NCI-H2171 (cell line): ENCODE measurements at places on chromosomes 1 and 21.
A peak's percentile ranks its signal among the peaks of the same experiment; 100 is the strongest.

DNA sequence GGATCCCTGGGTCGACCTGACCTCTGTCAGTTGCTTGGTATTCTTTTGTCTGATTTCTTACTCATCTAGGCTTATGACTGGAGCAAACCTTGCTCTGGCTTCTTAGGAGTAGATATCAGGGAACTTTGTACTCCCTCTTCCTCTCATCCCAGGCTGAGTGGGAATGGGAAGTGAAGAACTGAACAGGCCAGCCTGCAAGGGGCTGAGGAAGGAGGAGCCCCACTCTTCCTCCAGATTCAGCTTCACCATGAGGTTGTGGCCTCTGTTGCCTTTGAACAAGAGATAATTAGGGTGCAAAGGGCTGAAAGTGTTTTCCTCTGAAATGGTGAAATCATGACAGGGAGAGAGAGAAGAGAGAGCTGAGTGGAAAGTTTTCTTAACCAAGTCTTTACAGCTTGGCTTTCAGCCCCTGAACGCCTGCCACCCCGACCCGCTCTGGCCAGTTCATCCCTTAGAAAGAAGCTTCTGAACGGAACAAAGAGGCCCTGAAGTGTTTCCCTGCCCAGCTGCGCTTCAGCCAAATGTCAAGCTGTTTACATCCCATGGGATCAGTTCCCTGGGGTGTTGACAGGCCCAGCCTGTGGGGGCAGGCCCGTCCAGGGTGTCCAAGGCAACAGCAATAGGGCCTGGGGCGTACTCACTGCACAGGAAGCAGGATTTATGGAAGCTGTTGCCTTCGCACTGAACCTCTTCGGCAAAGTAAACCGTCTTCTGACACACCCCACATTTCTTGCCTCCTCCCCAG is 11.2 kb downstream of the CSRP1 start:
- peak; percentile 24 for DNase-seq

- DNase-seq: no peak
Measured at GRCh38 chr1:230334447-230334837, 91.7 kb downstream of the PGBD5 start.

- no peak for DNase-seq
Measured at GRCh38 chr1:24709791-24710441, 35.3 kb upstream of the CLIC4 start.

- DNase-seq: no peak
Measured at GRCh38 chr1:243287123-243287460, 31.3 kb downstream of the SDCCAG8 start.

- no peak for DNase-seq
Measured at GRCh38 chr1:93585059-93585966, 96.3 kb downstream of the BCAR3 start.

DNA sequence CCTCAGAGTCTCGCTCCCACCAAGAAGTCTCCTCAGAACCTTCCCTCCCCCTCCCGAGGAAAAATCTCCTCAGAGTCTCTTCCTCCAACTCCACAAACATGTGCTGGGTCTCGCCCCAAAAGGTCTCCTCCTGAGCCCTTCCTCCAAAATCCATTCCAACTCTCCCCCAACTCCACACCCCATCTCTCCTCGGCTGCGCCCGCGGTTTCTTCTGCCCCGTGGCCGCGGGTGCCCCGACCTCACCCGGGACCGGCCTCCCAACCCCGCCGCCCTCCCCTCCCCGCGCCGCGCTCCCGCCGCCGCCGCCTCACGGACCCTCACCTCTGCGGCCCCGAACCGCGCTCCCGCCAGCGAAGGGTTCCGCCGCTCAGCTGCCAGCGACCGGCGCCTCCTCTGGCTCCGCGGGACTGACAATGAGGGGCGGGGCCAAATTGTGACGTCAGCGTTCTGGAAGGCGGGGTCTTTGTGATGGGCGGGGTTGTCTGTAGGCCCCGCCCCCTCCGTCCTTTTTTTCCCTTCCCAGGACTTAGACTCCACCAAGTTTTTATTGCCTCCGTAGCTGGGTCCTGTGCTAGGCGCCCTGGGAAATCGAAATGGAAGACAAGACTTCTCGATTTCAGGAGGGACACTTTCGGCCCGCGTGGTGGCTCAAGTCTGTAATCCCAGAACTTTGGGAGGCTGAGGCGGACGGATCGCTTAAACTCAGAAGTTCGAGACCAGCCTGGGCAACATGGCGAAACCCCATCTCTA is at the start of gene LUZP1:
TSS of gene LUZP1 (minus strand) at position 412 of the 750 bp plus-strand sequence.
- DNase-seq: peak; percentile 70

- no peak for DNase-seq
Measured at GRCh38 chr21:45326891-45327440, 39.3 kb upstream of the POFUT2 start.

GRCh38 chr1:199067483-199067882 is 428.6 kb downstream of the PTPRC start:
- no peak for DNase-seq

- DNase-seq: no peak
Measured at GRCh38 chr1:231519166-231519565, 9.3 kb upstream of the TSNAX start.

- DNase-seq: no peak
Measured at GRCh38 chr21:42221581-42222345, 2.8 kb downstream of the ABCG1 start.

GRCh38 chr1:46581681-46582455 is 22.2 kb downstream of the MKNK1 start:
- DNase-seq: no peak

- DNase-seq: no peak
Measured at GRCh38 chr1:201396861-201397464, 2.2 kb downstream of the LAD1 start.

DNA sequence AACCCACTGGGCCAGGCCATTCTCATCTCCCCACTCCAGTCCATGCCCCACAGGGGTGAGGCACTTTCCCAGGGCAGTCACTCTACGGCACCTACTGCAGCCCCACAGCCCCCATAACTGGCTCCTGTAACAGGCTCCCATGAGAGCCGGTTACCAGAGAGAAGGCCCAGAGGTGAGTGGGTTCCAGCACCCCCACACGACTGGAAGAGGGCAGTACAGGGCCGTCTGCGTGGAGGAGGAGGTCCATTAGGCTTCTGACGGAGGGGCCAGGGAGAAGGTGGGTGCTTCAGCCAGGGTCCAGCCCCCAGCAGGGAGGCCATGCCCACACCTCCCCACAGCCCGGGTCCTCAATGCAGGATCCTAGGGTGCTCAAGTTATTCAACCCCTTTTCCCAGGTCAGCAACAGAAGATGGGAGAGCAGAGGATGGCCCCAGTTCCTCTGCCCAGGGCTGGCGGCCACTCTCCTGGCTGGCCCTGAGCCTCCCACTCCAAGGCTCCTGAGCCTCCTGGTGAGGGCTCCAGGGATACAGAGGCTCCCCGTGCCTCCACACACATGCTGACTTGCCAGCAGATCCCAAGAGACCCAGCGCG is 1.6 kb downstream of the ACAP3 start:
- DNase-seq: peak; percentile 46

GRCh38 chr1:67760030-67760821 is 73.0 kb downstream of the GNG12 start:
- peak; percentile 18 for DNase-seq

- no peak for DNase-seq
Measured at GRCh38 chr1:18673976-18674375, 43.3 kb downstream of the PAX7 start.

GRCh38 chr21:46308431-46308830 is 15.2 kb downstream of the C21orf58 start:
- no peak for DNase-seq

DNA sequence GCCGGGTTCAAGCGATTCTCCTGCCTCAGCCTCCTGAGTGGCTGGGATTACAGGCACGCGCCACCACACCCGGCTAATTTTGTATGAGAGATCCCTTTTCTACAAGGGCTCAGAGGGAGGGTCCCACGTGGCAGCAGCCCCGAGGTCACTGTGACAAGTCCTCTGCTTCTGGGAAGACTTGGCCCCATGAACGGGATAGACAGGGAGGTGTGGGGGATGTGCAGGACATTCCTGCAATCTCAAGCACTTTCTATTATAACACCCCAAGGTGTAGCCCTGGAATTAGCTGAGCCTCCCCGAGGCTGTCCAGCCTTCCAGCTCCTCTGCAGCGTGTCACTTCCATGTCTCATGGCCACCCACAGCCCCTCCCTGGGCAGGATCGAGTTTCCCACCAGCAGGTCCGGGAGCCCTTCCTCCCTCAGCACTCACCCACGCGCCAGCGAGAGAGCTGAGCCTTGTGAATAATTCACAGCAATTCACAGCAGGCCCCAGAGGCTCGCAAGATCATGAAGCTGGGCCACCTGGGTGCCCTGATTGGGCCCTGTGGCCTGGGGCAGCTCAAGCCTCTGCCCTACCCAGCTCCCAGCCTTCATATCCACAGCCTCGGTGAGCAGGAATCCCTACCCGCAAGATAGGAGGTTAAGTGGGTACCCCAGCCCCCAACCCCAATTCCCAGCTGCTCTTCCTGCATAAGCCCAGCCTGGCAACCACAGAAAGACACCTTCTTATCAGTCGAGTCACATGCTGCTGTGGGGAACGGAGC is 22.8 kb upstream of the RNU1-4 start:
- no peak for DNase-seq

- no peak for DNase-seq
Measured at GRCh38 chr1:82706741-82707140, 906.0 kb downstream of the ADGRL2 start.

DNA sequence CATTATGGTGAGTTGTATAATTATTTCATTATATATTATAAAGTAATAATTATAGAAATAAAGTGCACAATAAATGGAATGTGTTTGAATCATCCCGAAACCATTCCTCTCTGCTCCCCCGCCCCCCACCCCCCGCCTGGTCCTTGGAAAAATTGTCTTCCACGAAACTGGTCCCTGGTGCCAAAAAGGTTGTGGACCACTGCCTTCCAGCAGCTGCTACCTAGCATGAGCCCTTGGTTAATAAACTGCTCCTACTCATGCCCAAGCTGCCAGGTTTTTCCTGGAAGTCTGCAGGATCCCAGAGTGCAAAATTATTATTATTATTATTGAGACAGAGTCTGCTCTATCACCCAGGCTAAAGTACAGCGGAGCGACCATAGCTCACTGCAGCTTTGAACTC is 6.8 kb upstream of the IFNGR2 start:
- no peak for DNase-seq

DNA sequence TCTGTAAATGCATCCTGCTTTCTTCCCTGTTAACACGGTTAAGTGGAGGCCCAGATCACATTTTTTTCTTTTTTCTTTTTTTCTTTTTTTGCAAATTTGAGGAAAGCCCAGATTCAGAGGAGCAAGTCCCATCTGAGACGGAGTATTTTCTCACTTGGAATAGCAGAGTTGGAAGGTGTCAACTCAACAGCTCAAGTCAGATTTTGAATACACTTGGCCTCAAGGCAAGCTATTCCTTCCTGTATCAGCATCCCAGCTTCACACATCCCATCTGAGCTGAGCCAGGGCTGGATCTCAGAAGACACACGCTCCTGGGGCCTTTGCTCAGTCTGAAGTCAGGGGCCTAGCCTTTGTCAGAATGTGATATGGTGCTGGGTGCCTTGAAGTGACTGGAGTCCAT is 11.5 kb upstream of the TNR start:
- DNase-seq: no peak

DNA sequence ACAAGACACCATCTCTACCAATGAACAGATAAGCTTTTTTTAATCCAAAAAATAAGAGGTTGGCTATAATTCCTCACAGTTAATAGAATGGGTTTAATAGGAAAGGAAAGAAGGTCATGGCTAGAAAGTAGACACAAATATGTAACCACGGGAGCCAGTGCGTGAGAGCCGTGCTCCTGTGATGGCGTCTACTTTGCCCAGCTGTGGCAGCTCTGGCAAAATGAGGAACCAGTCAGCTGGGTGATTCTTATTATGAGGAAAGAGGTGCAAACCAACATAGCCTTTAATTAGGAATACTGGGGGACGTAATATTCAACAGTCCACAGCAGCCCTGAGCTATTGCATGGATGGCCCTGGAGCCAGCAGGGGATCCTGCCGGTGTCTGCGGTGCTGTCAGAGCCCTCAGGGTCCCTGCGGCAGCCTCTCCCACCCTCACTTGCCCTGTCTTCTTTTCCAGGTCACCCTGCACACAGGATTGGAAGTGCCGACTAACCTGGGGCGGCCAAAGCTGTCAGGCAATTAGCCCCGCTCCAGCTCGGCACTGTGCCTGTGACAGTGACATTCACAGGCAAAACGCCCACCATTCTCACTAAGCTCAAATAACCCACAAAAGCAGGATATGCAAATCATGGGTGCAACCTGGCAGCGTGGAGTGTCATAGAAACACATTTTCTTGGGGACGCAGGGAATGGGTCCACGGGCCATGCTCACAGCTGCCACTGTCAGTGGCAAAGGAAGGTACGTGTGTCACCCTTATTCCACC is 25.9 kb upstream of the GNPAT start:
- DNase-seq: no peak

DNA sequence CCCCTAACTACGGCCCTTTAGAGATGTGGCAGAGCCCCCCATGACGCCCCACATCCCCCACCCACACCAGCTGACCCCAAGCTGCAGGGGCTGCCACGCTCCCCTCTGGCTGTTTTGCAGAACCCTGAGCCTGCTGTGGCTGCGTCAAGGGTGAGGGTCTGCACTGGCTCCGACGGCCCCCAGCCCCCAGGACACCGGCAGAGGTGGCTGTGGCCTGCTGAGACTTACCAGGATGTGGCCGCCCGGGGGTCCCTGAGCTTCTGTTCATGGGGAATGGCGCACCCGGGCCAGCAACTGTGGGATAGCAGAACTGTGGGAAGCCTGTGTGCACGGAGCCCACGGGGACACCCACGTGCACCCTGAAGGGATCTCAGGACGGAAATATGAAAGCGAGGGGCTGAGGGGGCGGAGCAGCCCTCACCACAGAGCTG is 12.8 kb upstream of the RNF223 start:
- DNase-seq: no peak

- no peak for DNase-seq
Measured at GRCh38 chr1:62355095-62355494, 35.9 kb upstream of the KANK4 start.

GRCh38 chr1:153921803-153922075 is 1.0 kb downstream of the GATAD2B start:
- DNase-seq: peak; percentile 5

DNA sequence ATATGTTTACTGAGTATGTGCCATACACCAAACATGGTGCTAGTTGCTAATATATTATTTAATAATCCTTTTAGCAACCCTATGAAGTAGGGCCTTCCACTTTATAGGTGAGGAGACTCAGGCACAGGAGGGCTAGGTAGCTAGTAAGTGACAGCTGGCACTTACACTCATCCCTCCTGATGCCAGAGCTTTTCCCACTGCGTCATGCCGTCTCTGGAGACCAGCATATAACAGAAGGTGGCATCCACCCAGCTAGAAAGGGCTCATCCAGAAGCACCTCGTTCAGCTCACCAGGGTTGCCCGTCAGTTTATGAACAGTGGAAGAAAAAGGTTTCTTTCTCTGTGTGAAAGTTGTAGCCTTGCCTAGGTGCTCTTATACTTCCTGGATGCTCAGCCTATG is 108.9 kb downstream of the NOS1AP start:
- DNase-seq: peak; percentile 92
